ENCODE measurements at places on chromosomes 12 and 14.

DNA sequence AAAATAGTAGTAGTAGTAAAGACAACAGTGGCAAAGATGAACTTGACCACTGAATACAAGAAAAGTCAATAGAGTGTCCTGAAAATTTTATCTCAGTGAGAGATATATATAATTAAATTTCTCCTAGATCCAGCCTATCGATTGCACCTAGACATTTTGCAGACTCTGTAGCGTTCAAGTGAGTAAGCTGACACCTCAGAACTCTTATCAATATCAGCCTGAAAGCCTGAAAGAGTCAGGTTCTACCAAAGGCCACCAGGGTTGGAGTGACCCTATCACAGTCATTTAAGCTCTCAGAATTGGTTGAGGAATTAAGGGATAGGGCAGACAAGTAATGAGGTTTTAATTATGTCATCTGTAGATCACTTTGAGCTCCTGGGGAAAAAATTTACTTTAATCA lies 174.6 kb downstream of the SRGAP1 start:
- no peak for DNase-seq

DNA sequence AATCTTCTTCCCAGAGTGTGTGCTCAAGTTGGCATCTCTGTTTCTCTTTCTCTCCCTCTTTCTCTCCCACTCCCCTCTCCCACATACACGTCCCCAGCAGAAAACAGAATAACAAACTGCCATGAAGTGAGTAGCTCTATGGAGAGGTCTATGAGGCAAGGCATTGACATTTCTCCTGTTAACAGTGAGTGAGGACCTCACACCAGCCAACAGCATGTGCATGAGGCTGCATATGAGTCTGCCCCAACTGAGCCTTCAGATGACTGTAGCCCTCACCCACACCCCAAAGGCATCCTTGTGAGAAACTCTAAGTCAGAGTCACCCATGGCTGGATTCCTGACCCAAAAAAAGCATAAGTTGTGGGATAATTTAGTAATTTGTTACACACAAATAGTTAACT lies 50.4 kb downstream of the MAGOHB start:
- no peak for DNase-seq

DNA sequence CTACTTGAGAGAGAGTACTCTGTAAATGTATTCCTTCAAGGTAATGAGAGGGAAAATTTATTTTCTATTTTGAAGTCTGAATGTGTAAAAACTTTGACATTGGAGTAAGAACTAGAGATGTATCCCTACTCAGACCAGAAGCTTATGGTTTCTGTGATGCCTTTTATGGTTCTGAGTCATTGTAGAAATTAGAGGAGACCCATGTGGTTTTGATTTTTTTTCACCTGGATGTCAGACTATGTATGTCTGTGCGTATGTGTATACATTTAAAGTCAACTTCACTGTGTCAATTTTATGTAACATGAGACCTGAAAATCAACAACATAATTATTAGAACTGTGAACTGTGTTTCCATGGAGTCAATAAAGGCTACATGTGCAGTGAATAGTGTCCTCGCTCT lies 302.0 kb downstream of the TRHDE start:
- no peak for DNase-seq

DNA sequence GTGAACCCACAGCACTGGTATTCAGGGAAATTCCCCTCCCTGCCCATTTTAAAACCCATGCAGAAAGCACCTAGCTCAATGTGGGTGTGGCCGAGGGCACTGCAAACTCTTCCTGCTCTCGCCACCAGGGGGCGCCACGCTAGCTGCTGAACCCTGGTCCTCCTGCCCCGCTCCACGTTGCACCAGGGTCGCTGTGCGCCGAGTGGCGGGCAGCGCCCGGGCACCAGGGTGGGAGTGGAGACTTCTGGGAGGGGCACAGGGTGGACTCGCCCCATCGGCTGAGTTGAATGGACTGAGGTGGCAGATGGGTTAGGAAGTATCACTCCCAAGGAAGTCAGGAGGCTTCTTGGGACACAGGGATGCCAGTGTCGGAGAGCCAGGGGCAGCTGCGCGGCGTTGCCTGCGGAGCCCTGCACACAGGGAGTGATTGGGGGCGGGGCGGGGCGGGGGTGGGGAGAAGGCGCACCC lies 48.1 kb upstream of the BCL11B start:
- DNase-seq, result no peak

DNA sequence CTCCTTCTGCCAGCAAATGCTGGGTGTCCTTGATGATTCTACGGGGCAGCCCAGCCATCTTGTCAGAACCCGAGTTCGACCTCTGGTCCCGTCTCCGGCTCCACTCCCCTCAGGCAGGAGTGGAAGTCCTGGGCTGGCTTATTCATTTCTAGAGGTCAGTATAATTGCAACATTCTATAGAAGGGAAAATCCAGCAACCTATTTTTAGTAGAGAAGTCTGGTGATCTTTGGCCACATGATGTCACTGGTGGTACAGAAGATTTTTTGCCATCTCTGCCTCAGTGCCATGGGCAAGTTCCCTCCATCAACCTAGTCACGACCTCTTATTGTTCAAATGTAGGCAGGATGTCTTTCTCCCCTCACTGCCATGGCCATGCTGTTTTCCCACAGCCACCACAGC lies 22.4 kb downstream of the OR10G2 start:
- no peak for DNase-seq

DNA sequence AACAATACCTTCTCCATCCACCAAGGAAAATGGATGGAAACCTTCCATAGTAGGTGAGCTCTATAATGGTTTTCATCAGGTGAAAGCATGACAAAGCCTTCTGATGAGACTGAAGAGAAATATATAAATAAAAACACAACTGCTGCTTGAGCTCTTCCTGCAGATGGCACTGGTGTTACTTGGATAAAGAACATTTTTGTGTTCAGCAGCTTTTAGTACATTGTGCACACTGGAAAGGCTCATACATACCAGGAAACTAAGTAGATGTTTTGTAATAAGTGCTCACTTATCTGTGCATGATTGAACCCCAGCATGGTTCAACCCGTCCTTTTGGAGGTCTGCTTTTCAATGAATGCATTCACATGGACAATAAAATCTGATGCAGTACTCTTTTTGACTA lies 357.3 kb upstream of the MIS18BP1 start:
- peak; percentile 24 for DNase-seq

DNA sequence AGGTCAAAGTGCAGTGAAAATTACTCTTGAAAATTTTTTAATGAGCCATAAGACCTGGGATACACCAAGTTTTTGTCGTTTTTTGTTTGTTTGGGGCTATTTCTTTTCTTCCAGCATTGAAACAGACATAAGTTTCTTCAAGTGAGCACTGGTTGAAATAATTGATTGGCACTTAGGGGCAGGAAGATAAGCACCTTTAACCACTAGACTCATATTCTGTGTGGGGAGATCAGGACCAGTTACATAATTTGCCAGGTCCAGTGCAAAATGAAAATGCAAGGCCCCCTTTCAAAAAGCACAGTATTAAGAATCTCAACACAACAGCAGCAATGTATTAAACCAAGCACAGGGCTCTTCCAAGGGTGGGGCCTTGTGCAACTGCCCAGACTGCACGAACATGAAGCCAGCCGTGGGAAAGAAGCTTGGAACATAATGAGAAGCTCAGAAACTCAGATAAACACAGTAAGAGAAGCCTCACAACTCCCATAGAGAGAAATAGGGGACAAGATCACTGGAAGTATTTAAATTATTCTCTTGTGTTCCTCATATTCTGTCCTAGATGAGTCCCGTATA lies 3.2 kb upstream of the TCP11L2 start:
- DNase-seq, result no peak

GRCh38 chr12:93979189-93979588 lies 169.2 kb upstream of the PLXNC1 start:
- DNase-seq, result no peak

DNA sequence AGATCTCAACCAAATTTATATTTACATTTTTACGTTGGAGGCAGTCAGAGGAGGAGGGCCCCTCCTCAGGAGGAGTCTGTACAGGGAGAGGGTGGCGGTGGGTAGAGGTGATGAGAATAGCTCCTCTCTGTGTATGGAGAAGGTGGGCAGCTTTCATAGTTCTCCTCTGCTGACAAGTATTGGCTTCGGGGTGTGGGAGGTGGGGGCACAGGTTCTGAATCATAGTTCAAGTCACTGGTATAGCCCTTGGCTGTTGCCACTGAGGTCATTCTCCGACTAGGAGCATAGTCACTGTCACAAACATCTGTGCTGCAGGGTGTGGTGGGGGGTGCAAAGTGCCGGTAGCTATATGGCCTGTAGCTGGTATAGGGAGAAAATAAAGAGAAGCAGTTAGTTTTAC lies 50.3 kb downstream of the BCL2L14 start:
- DNase-seq, result no peak

DNA sequence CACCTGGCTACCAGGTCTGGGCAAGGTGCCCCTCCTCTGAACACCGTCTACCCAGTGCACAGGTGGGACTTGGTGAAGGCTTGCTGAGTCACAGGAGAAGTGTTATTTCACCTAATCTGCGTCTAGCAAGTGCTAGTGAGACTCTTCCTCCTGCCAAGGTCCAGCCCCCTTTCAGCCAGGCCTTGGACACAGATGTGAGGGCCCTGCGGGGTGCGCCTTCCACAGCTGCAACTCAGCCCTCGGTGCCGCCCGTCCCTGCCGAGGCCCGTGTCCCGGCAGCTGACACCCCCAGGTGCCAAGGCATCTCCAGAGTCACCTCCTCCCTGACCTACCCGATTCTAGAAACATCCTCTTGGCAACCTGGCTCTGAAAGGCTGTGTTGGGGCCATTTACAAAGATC lies 55.1 kb downstream of the PRIMA1 start:
- DNase-seq, result no peak

DNA sequence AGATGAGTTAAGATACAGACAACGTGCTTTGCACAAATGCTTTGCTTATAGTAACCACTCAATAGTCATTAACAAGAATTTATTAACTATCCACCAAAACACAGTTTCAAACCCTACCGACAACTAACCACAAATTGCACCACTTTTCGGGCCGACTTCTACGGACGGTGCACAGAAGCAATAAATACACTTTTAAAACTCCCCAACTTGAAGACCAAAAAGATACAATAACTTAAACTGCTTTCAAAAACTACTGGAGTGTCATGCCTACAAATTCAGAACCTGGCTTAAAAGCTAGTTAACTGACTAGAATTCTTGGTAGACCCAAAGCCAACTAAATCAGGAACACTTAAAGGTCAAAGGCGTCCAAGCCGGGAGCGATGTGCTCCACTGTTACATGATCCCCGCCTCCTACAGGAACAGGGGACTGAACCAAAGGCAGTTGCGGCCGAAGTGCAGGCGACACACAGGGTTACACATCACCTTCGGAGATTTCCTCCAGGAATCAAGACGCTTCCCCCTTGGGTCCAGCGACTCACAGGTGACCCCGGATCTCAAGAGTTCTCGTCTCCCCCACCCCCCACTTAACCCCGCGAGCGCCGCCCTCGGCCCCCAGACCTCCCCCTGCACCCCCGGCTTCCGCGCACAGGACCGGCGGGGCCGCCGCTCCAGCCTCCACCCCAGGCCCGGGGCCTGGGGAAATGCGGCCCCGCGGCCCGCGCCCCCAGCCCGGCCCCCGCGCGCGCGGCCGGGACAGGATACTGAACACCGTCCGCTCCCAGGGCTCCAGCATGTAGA lies 507 bp downstream of the SPTSSA start:
- peak; percentile 61 for DNase-seq

DNA sequence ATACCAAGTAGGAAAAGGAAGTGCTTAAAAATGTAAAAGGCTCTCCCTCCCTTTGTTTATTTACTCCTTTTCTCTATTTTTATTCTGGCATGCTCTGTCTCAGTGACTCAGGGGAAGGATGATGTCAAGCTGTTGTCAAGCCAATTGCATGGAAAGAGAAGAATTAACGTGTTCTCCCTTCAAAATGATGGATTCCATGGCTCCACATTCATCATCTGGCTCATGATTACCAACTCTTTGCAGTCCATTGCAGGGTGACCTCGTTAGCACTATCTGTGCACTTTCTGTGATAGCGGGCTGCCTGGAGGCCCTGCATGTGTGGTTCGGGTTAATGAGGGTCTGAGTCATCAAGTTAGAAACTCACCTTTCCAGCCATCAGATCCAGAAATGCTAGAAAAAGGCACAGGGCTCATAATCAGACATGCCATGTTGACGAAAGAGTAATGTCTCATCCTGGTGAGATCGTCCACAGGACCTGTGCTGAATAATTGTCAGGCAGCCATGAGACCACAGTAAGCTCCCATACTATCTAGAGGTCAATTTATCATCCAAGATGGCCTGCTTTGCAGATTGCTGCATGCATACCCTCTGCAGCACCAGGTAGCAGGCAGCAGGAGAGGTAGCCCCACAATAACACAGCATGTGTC lies 79.2 kb upstream of the BTG1 start:
- DNase-seq, result no peak

DNA sequence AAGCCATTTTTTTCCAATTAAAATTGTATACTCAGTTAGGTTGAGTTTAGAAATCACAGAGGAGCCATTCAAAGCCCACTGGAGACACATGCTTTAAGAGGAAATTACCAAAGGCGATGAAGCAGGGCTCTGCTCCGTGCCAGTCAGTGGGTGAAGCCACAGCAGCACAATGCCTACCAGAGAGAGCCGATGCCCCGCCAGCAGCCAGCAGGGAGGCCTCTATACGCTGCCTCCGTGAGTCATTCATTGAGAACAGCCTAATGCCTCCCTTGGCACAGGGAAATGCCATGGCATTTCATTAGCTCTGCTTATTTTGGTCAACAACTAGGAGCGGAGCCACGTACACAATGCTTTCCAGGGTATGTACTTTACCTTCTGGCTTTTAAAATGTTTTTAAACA lies 197.8 kb upstream of the FRMD6 start:
- DNase-seq, result no peak

DNA sequence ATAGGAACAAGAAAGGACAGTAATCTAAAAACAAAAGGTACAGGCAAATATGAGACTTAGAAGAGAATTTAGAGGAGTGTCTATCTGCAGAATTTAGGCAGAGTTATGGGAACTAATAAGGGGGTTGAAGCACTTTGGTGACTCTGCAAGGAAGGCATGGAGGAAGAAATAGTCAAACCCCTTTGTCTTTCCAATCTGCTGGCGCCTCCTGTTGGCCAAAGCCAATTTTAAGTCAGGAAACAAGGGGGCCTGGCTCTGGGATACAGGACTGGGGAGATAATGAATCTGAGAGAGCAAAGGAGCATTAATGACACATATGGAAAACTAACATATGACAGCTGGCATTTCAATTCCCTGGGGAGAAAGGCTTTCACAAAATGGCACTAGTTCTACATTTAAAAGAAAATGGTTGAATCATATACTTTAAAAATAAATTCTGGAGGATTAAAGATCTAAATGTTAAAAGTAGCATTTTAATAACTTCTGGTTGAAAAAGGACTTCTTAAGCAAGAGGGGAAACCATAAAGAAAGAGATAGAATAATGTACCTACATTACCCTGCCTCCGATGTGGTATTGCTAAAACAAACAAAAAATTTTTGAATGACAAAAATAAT lies 48.5 kb upstream of the CSRP2 start:
- no peak for DNase-seq

Data from left renal cortex interstitium (tissue), 4 donors.